ENCODE measurements at places on chromosomes 6 and 20.

DNA sequence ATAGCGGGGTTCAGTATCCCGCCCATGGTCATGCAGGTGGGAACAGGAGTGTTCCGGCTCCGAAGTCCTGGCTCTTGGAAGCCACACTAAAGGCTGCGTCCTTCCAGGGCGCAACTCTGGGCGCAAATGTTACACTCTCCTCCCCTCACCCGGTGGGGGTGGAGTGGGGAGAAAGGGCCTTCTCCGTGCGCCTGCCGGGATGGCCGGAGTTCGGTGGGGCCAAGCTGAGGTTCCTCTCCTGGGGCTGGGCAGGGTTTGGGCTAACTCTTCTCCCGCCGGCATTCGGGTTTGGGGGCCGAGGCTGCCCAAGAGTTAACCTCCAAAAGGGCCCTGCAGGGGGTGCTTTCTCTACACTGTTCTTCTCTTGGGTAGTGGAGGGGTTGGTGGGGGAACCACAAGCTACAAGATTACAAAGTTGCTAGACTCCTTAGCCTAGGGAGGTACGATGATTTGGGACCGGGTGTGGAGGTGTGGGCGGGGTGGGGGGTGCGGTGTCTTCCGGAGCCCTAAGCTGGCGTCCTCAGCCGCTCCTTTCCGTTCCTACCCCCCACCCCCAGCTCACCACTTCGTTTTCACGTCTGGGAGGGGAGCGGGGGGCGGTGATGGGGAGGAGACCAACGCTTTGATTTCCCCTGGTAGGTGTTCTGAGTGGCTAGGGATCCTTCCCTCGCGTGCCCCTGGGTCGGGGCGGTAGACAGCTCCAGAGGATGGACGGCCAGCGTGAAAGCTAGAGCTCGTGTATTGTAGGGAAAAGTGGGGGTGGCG, 12.3 kb downstream of the NRN1 start:
- DNase-seq = no peak

GRCh38 chr6:33877982-33878535, 74.3 kb upstream of the MLN start:
- DNase-seq = no peak

GRCh38 chr6:48535582-48536009, 424.6 kb upstream of the PTCHD4 start:
- peak; percentile 77 for DNase-seq

GRCh38 chr6:130489514-130489913, 123.7 kb downstream of the TMEM200A start:
- DNase-seq = no peak

DNA sequence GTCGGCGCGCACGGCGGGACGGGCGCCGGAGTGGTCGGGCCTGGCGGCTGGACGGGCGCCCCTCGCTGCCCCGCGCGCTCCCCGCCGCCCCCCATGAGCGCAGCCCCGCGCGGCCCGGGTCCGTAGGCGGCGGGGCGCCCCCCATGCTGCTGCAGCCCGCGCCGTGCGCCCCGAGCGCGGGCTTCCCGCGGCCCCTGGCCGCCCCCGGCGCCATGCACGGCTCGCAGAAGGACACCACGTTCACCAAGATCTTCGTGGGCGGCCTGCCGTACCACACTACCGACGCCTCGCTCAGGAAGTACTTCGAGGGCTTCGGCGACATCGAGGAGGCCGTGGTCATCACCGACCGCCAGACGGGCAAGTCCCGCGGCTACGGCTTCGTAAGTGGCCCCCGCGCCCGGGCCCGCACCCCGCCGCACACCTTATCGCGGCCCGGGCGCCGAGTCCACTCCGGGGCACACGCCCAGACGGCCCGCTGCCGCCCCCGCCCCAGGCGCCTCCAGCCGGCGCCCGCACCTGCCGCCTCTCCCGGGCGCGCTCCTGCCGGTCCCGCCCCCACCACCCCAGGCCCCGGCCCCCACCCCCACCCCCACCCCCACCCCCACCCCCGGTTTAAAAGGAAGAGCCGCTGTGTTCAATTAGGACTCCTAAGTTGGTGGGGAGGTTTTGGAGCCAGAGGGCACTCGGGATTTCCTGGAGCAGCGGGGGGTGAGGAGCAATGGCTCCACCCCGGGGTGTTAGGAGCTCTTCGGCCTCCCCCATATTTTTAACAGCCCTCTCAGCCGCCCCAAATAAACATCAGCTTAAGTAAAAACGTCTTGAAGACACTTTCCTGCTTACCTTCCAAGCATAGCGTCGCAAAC, 474 bp downstream of the RBM38 start:
- no peak for DNase-seq

DNA sequence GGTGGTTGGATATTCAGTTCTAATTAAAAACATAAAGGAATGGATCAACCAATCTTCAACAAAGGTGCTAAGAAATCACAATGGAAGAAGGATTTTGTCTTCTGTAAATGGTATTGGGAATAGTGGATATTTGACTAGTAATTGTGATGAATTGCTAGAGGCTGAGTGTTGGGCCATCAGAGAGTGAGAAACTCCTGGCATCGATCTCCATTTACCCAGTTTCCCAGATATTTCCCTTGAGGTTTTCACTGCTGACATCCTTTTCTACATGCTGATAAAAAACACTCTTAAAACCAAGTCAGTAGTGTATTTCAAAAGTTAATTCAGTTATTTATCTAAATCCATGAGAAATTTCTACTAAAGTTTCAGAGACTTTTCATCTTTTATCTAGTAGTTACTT, 40.4 kb upstream of the COL10A1 start:
- no peak for DNase-seq

All from astrocyte of the spinal cord (primary cell).